ENCODE measurements at places on chromosomes 5 and 9.

DNA sequence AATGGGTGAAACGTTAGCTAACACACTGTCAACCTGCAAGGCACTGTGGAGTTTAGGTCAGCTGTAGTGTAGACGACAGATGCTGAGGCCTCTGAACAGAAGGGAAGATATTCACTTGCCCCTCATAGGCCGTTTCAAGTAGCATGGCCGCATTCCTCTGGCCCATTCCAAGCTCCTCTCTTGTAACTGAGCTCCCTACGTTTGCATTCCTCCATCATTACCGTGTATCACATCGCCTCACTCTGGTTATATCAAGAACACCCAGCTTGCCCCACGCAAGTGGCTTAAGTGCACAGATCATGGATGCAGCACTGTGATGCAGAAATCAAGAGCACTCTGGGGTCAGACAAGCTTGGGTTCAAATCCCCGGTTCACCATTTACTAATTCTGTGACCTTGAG is 43.3 kb downstream of the PRELID2 start:
- DNase-seq, result no peak

- no peak for DNase-seq
These were observed 117.6 kb downstream of the EFNA5 start for GRCh38 chr5:107553117-107553555.

GRCh38 chr5:150190987-150191386 is 1.1 kb downstream of the SLC6A7 start:
- DNase-seq, result no peak

DNA sequence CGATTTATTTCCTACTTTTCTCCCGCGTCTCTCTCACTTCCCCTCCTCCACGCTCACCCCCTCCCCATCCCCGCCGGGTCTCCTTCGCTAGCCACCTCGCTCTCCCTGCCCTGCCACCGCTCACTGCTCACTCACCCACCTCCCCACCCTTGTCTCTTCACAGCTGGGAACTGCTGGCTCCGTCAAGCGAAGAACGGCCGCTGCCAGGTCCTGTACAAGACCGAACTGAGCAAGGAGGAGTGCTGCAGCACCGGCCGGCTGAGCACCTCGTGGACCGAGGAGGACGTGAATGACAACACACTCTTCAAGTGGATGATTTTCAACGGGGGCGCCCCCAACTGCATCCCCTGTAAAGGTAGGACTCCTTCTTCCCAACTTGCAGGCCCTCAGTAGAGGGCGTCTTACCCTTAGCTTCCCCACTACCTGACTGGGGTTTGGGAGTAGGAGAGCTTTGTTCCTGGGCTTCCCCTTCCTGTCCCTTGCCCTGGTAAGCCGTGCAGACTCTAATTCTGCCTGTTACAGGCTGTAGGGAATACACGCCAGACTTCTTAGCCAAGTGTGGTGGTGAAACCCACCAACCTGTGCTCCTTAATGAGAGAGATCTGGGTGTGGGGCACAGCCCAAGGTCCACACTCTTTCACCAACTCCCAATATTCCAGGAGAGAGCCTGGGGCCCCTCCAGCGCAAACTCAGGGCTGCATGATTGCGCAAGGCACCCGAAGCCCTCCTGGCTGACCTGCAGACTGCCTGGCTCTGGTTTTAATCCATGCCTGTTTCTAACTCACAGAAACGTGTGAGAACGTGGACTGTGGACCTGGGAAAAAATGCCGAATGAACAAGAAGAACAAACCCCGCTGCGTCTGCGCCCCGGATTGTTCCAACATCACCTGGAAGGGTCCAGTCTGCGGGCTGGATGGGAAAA is 2.5 kb downstream of the FST start:
- DNase-seq, result no peak

GRCh38 chr9:94082956-94083355 is 1.3 kb upstream of the PTPDC1 start:
- no peak for DNase-seq

DNA sequence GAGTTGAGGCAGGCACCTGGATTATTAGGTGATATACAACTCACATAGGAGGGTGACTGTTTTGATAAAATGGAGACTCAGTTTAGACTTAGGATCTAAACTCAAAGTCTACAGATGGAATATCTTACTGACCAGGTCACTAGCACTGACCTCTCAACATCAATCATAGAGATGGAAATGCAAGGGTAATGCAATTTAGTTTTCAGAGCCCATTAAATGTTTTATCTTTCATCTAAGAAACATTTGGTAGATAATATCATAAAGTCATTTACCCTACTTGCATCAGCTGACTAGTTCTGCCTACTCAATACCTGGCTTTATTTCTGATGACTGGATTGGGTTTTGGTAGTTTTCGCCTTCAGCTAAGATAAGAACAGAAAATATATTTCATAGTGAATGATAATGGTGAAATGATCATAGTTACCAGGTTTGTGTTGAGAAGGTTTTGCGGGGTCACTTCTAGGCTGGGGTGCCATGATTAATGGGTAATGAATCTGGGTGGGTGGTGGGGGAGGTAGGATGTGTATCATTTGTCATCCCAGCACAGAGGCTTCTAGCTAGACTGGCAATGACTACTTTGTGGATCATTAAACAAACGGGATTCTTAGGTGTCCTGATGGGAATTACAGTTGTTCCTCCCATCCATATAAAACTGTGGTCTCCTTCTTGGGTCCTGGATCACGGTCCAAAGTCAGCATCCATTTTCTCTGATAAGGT is 173.4 kb downstream of the PPP2R2B start:
- no peak for DNase-seq

DNA sequence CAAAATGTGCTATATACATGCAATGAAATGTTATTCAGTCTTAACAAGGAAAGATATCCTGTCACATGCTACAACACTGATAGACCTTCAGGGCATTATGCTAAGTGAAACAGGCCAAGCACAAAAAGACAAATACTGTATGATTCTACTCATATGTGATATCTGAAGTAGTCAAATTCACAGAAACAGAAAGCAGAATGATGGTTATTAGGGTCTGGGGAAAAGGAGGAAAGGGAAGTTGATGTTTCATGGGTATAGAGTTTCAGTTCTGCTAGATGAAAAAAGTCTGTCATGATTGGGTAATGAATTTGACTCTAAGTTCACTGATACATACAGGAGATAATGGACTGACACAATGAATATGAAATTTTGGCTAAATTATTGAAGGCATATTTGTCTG is 11.2 kb upstream of the RIC1 start:
- DNase-seq, result no peak

- no peak for DNase-seq
These were observed 50.7 kb downstream of the ICE1 start for GRCh38 chr5:5473226-5473625.

- no peak for DNase-seq
These were observed 15.0 kb downstream of the HMHB1 start for GRCh38 chr5:143826951-143827444.

DNA sequence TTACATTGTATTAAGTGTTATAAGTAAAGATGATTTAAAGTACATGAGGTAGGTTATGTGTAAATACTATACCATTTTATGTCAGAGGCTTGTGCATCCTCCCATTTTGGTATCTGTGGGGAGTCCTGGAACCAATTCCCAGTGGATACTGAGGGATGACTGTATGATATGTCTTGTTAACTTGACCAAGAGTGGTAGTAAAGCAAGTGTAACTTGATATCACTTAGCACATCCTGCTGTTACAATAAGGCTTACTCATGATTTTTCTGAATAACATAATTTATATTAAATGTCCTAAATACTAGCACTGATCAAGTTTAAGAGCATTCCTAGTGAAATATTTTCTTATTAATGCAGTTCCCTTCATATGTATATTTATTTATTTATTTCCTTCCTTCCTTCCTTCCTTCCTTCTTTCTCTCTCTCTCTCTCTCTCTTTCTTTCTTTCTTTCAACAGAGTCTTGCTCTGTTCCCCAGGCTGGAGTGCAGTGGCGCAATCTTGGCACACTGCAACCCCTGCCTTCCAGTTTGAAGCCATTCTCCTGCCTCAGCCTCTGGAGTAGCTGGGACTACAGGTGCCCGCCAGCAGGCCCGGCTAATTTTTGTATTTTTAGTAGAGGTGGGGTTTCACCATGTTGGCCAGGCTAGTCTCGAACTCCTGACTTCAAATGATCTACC is 7.5 kb downstream of the NDFIP1 start:
- no peak for DNase-seq

DNA sequence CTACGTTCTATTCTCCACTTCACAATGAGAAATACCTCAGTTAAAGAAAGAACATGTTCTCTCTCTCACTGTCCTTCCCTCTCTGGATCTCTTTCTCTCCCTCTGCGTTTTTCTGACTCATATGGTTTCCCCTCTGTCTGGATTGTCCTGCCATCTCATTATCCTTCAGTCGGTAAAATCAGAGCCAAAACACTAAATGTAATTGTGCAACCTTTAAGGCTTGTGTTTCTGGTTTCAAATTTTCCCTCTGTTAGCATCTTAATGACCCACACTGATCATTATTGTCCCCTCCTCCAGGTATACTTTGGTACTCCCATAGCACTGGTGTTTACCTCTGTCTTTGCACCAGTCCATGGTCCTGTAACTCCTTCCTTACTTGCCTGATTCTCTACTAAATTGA is 509.4 kb upstream of the C9orf72 start:
- no peak for DNase-seq

DNA sequence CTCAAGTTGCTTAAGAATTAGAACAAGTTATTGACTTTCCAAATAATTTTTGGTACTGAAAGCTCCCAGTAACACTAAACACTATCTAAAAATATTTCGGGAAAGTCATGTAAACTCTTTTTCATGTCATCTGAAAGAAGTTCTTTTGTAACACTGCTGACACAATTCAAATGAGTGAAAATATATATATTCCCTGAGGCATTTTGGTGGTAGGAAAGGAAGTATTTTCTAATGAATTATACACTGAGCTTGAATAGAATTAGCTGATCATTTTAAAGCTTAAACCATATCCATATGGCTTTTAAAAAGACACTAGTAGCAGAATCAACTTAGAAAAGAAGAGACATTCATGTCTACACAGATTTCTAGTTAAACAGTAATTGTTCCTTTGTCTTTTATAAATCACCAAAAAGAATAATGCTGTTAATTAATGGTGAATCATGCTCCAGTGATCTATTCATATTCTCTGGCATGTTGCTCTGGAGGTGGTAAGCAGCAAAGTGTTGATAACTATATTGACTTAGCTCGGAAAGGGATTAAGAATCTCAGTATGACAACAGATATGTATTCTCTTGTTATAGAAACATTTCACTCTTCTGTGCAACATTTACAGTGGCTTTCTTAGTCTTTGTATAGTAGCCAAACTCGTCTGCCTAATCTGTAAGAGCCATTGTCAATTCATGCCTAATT is 27.4 kb upstream of the RFX3 start:
- no peak for DNase-seq

DNA sequence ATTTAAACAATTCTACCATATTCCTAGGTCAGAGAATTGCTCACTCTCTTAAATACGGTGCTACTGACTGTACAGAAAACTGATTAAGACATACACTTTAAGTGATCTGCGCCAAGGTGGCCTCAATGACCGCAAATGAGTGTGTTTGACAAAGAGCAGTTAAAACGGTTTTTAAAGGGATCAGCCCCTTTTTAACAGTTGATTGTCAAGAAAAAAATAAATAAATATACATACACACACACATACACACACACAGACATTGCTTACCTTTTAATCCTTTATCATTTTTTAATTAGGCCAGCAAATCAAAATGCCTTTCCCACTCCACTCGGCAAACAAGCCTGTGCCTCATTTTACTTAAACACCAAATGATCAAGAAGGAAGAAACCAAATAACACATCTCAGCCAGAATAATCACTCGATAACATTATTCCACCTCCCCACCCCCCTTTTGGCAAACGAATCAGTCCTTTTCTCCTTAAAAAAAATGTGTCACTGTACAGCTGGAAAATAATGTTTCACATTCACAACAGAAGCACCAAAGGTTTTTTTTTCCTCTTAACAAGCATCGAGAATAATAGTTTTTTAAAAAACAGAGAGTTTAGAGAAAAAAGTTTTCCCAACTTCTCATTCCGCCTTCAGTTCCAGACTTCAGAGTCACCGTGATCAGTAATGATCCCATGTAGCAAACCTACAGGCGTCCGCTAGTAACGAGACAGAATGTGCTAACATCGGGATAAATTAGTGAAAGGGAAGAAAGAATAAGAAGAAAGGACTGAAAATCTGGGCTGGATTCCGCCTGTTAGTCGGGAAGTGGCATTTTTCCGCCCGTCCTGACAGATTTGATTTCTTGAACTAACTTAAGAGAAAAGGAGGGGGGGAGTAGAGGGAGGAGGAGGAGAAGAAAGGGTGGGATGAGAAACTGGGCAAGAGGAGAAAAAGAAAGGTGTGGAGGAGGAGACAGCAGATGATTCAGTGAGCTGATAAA is at the start of gene ZNF608:
Gene ZNF608 (minus strand): TSS at position 712 of the 988 bp plus-strand sequence. CDS start 1,650 bp downstream, outside the sequence.
- DNase-seq, result no peak

DNA sequence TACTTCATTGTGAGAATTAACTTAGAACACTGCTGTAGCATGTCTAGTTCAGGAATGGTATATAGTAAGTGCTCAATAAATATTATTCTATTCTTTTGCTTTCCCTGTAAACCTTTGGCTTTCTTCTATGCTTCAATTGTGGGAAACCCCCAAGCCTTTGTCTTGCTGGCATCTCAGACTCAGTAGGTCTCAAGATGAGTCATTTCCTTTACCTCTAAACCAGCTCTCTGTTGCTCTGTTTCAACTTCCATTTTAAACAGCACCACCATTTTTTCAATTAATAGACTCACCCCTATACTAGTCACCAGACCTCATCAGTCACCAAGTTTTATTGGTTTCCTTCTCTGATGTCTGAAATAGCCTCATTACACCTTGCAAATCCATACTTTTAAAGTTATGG is 43.5 kb downstream of the DMAC1 start:
- peak; percentile 2 for DNase-seq

DNA sequence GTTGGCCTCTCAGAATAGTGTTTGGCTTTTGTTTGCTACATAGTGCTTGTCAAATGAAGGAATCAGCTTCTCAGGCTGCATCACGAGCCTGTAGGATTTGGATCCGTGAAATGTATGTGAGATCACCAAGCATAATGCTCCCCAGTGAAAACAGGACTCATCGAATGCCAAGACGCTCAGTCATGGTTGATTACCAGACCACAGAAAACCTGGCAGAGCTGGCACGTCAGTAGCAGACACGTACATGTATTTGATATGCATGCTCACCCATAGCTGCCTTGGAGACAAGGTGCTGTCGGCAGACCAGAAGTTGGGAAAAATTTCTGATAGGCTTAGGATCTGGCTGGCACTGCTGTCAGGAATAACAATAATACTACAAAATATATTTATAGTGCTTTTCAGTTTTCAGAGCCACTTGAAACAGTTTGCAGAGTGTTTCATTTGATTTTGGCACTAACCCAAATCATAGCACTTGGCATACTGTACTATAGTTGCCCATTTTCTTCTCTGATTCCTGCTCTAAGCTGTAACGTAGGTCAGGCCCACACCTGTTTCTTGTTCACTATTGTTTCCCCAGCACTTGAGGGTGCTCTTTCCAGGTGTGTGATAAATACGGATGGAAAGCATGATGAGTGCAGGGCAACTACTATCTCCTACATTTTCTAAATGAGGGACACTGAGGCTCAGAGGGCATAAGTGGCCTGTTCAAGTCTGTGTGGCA is 226.1 kb downstream of the NR3C1 start:
- DNase-seq, result no peak
